NCI-H774 (cell line): ENCODE measurements at places on chromosomes 7 and 10.

GRCh38 chr7:43648473-43649406 lies 65.8 kb downstream of the STK17A start:
- no peak for DNase-seq

DNA sequence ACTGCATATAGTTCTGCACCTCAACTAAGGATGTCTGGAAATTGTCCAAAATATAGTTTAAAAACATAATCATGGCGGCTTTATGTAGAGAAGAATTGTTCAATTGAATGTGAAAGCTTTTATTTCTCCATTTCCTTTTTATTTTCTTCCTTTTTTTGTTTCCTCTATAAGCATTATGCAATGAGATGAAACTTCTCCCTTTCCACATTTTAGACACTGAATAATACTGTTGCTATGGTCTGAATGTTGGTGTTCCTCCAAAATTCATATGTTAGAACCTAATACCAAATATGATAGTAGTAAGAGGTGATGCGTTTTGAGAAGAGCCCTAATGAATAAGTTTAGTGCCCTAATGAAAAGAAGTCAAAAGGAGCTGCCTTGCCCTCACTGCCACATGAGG lies 175.0 kb downstream of the RNLS start:
- DNase-seq = no peak

GRCh38 chr7:221978-222715 lies 29.8 kb downstream of the FAM20C start:
- no peak for DNase-seq

- no peak for DNase-seq
Measured at GRCh38 chr7:135888740-135889139, 88.4 kb downstream of the MTPN start.

DNA sequence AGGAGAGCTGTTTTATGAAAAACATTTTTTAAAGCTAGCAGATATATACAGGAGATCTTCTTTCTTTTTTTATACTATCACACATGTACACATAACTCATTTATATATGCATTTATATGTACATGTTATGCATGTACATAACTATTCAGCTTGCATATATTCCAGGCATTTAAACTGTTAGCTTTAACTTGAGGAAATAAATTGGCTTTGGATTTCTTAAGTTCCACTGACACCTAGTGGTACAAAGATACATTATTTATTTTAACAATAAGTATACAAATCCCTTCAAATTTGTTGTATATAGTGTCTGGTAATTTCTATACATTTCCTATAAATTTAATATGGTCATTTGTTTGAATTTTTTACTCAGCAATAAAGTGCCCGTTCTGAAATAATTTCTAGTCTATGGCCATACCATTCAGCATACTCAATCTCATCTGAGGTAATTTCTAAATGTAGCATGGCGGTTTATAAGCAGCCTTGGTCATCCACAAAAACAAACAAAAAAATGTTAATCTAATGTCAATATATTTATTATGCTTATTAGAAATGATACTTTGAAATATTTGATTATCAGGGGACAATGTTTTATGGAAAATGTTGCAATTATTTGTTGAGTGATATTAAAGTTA lies 11.6 kb downstream of the ZDHHC6 start:
- no peak for DNase-seq

- no peak for DNase-seq
Measured at GRCh38 chr10:126153711-126154628, 234.3 kb downstream of the ADAM12 start.

- peak; percentile 10 for DNase-seq
Measured at GRCh38 chr7:132472463-132473120, 103.7 kb downstream of the PLXNA4 start.

DNA sequence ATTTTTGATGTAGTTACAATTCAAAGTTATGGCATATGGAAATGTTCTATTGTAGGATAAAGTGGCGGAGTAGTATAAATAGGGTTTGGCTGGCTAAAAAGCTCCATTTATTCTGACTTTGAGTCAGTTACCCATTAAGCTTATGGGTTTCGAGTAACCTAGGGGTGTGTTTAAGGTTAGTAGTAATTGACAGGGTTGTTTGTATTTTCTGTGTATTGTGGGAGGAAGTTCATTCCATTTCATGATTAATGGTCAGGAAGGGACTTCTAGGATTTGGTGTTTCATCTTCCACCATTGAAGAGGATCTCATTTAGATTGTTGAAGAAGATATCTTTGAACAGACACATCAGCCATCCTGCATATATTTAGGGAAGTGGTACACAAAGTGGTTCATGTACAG lies 75.0 kb downstream of the BICC1 start:
- no peak for DNase-seq

- DNase-seq = no peak
Measured at GRCh38 chr7:16318989-16319915, 102.1 kb downstream of the CRPPA start.

DNA sequence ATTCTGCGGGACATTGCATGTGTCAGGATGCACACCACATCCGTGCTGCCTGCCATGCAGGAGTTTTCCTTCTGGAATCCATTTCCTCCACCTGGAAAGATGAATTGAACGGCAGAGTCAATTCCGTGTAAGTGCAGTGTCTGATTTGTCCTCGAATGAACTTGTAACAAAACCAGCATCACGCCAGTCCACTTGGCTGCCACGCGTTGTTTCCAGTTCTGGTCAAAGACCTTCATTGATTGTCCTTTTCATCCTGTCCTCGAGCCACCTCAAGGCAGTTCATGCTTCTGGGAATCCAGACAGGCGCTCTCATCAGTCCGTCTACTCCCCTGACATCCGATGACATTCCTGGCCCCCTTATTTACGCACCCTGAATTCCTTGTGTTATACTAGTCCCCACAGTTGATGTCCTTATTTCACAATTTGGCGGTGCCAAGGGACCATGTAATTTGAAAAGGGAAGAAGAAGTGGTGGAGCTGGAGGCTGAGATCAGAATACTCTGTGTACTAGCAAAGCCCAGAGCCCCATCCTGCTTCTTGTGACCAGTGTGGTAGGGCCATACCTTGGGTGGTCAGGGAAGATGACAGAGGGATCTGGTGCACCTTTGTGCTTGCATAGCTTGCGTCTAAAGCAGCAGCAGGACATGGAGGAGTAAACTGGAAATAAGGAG lies 502.2 kb downstream of the PLXNA4 start:
- no peak for DNase-seq

GRCh38 chr7:101746314-101746713 lies 71.1 kb upstream of the CUX1 start:
- no peak for DNase-seq

DNA sequence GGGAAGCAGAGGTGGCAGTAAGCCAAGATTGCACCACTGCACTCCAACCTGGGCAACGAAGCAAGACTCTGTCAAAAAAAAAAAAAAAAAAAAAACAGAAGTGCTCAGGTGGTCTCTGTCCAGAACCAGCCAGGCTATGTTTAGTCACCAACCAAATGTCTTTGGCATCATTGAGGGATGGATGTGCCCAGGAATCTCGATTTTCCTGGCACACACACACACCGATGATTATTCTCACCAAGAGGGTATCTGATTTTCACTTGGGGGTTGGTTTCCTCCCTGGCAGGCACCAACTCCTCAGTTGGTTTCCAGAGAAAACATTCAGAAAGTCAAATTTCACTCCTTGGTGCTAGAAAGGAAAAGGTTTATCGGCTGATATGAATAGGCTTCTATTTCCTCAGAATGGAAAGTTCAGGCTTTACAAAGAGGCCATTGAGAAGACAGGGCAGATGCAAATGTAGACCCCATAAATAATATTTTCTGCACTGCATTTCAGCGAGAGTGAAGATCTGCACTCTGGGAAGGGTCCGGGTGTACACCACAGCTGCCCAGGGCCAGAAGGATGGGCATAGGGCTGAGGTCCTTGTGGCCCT lies 154.8 kb downstream of the TNS3 start:
- DNase-seq = no peak

GRCh38 chr10:87038286-87038717 lies 18.2 kb downstream of the FAM25A start:
- no peak for DNase-seq

DNA sequence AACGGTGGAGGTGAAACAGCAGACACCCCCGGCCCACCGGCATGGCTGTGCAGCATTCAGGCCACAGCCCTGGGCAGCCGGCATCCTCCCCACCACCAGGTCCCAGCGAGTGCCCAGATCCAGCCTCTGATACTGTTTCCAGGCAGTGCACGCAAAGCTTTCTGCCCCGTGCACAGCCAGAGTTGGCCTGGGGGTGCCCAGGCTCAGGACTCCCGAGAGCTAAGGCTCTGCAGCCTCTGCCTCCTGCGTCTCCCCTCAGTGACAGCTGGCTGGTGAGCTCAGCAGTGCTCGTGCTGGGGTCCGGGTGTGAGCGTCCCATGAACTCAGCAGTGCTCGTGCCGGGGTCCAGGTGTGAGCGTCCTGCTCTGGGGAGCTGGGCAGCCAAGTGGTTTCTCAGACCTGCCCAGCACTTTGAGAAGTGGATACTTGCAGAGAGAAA lies 65.4 kb downstream of the CFAP46 start:
- DNase-seq = no peak

- DNase-seq = no peak
Measured at GRCh38 chr7:67813621-67814292, 817.1 kb downstream of the TYW1 start.

DNA sequence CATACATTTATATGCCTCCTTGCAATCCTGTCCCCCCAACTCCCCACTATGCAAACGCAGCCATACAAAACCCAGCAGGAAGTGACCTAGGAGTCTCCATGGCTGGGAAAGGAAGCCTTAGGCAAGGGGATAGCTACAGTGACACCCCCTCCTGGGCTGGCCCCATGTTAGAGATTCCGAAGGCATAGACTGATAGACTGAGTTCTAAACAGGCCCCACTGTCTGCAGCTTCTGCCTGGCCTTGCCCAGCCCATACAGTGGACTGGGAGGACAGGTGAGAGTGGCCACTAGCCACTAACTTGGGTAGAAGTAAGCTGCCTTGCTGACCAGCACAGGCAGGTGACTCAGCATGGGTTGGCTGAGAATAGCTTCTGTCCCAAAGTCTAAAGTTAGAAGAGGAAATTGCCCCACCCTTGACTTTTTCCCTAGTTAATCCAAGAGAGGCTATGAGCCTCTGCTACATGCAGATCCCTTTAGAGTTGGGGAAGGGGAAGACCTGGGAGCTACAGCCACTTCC lies 106.3 kb downstream of the C10orf105 start:
- no peak for DNase-seq

GRCh38 chr10:121036431-121036830 lies 185.3 kb downstream of the WDR11 start:
- no peak for DNase-seq

GRCh38 chr7:105650382-105650970 lies 69.2 kb upstream of the EFCAB10 start:
- DNase-seq = no peak

DNA sequence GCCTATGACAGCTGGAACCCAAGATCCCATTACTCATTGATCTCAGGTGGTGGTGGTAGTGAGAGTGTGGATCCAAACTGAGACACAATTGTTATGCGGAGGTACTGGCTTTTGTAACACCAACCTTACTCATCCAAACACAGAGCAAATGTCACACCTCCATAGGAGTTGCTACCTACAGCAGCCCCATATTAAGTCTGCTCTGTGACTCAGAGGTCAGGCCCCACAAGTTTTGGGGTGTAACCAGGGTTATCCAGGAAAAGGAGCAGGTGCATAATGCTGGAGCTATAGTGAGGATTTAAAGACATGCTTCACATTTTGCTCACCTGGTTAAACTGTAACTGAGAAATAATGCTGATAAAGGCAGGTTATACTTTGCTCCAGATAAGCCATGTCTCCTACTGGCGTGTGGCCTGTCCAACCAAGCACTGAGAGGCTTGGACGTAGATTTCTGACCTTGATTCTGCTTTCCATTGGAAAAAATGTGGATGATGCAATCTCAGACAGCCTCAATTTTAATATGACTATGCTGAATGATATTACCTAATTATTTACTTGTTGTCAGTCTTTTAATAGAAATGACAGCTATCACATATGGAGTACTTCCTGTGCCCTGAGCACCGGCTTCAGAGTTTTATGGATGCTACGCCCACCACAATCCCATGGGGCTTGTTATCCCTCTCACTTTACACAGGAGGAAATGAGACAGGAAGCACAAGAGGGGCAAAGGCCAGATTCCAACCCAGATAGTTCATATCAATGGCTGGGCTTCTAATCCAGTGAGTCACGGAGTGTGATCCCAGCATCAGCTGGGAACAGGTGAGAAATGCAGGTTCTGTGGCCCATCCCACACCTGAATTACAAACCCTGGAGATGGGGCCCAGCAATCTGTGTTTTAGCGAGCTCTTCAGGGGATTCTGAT lies 181.3 kb downstream of the CHN2 start:
- no peak for DNase-seq

- no peak for DNase-seq
Measured at GRCh38 chr7:124992851-124993562, 63.4 kb upstream of the POT1 start.

- DNase-seq = peak; percentile 0
Measured at GRCh38 chr7:139808427-139808826, 20.6 kb upstream of the TBXAS1 start.

DNA sequence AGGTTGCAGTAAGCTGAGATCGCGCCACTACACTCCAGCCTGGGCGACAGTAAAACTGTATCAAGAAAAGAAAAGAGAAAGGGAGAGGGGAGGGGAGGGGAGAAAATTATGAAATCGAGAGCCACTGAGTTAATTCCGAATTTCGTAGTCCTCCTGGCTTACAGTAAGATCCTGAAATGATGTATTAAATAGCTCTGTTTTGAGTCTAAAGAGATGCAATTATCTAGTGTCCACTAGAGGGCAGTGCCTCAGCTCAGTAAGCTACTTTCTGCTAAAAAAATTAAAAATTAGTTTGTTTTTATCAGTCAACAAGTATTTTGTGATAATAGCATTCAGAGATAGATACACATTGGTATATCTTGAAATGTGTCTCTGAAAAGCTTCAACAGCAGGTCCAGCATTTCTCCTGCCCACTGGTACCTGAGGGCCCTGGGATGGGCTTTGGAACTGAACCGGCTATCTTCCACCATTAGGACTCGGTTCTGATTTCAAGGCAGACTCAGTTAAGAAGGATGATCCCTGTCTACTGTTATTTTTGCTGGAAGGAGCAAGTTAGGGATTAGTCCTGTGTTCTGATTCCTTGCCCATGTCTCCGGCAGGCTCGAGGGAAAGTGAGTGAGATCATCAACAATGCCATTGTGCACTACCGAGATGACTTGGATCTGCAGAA lies 19.5 kb downstream of the TSPAN33 start:
- DNase-seq = no peak

DNA sequence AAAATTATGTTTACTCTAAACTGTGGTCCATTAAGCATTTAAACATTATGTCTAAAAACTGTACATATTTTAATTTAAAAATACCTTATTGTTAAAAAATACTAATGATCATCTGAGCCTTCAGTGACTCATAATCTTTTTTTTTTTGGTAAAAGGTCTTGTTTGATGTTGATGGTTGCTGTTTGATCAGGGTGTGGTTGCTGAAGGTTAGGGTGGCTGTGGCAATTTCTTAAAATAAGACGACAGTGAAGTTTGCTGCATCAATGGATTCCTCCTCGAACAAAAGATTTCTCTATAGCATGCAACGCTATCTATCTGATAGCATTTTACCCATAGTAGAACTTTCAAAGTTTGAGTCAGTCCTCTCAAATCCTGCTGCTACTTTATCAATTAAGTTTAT lies 180.0 kb upstream of the AHR start:
- no peak for DNase-seq
